ENCODE measurements at places on chromosomes 4 and X. TPM values are rescaled to one million over a fixed set of nuclear protein-coding genes. Genes with fewer than 3 reads are reported as not detected.

DNA sequence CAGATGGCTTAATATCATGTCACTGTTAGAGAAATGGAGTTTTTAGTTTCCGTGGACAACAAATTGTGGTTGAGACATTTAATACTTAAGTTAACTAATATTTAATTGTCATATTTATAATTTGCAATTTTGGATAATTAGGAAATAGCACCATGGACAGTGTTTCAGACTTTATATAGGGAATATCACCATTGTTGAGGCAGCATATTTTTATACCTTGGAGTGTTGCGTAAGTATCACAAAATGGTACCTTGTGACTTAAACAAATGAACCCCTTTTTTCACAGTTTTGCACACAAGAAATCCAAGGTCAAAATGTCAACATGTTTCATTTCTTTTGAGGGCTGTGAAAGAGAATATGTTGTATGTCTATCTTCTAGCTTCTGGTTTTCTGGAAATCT is 539.9 kb downstream of the TECRL start:
- DNase-seq, result no peak
- H3K27ac ChIP-seq, result no peak overlapping the region
- no peaks in the 10 kb centered on the region for H3K36me3 ChIP-seq
- no peaks in the 10 kb centered on the region for H3K4me1 ChIP-seq
- no peaks in the 10 kb centered on the region for H3K27me3 ChIP-seq
- no peak overlapping the region for H3K4me3 ChIP-seq

GRCh38 chrX:133869270-133869669 is 116.1 kb downstream of the GPC3 start:
- H3K27ac ChIP-seq, result no peak overlapping the region
- no peaks in the 10 kb centered on the region for H3K36me3 ChIP-seq
- H3K4me1 ChIP-seq, result no peaks in the 10 kb centered on the region
- no peak for DNase-seq

DNA sequence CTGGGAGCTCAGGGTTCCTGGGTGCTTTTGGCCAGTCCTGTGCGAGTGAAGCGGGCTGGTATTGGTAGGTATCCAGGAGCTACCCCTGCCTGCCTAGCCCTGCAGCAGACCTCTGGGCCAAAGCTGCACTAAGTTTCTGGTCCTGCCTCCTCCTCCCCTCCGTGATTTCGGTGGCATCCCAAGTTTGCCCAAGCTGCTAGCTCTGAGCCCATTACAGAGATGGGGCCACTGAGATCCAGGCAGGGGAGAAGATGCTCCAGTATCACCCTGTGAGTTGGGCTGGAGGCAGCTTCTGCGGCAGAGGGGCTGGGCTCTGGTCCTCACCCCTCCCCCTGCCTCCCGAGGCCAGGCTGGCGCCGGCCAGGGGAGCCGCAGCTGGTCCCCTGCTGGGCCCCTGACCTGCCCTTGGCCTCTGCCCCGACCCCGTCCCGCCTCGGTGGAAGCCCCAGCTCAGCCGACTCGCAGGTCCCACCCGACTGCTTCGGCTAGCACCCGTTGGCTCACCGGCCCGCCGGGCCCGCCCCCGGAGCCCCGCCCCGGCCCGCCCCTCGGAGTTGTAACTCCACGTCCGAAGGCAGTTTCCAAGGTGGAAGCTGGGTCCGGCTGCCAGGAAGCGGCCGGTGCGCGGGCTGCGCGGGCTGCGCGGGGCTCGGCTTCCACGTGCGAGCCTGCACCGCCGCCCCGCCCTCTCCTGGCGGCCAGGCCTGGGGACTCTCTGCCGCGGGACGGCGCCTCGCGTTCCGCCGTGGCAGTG is at the start of gene DUSP9:
Gene DUSP9, plus strand, starts transcription at position 584 of the 754 bp plus-strand sequence. CDS start 751 bp downstream, outside the sequence.
- H3K4me3 ChIP-seq, result peak within 1 kb of the TSS; percentile 50
- DNase-seq, result peak; percentile 61
- no peaks in the 10 kb centered on the region for H3K36me3 ChIP-seq
- H3K4me1 ChIP-seq, result no peaks in the 10 kb centered on the region
- no peak within 1 kb of the TSS for H3K27ac ChIP-seq
- peaks cover 23% of the 10 kb centered on the region for H3K27me3 ChIP-seq

DNA sequence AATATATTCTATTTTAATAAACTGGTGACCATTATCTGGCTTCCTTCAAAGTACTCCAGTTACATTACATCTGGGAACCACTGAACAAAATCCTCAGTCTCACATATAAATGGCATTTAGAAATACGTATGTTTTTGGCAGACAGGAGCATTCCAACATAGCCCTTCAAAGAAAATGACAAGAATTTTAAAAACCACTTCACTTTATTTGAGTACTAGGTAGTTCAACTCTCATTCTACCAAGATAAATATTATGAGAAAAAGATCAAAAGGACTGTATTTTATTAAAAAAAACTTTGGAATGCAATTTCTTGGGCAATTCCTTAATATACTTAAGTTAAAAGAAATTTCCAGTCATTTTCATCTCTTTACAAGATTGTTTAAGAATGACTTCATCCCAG is 17.6 kb downstream of the TNIP3 start:
- H3K36me3 ChIP-seq, result no peaks in the 10 kb centered on the region
- 0 out of 2 replicates have a peak, but pooled peaks cover 4% of the 10 kb centered on the region for H3K27me3 ChIP-seq
- no peak overlapping the region for H3K27ac ChIP-seq
- no peaks in the 10 kb centered on the region for H3K4me1 ChIP-seq

GRCh38 chr4:58119298-58119697 is 1009.1 kb upstream of the IGFBP7 start:
- H3K27ac ChIP-seq, result no peak overlapping the region
- no peaks in the 10 kb centered on the region for H3K36me3 ChIP-seq
- no peak overlapping the region for H3K4me3 ChIP-seq
- peaks cover 14% of the 10 kb centered on the region for H3K27me3 ChIP-seq
- no peaks in the 10 kb centered on the region for H3K4me1 ChIP-seq
- no peak for DNase-seq

GRCh38 chrX:151970661-151971060 is 3.8 kb downstream of the GABRE start:
- no peak overlapping the region for H3K27ac ChIP-seq
- DNase-seq, result peak; percentile 65
- H3K27me3 ChIP-seq, result no peaks in the 10 kb centered on the region
- no peaks in the 10 kb centered on the region for H3K4me1 ChIP-seq
- no peak overlapping the region for H3K4me3 ChIP-seq

GRCh38 chrX:8841911-8842310 is 40.7 kb upstream of the FAM9A start:
- H3K36me3 ChIP-seq, result no peaks in the 10 kb centered on the region
- no peak overlapping the region for H3K4me3 ChIP-seq
- H3K27ac ChIP-seq, result no peak overlapping the region
- no peaks in the 10 kb centered on the region for H3K27me3 ChIP-seq

- no peak overlapping the region for H3K4me3 ChIP-seq
- no peaks in the 10 kb centered on the region for H3K4me1 ChIP-seq
- H3K27me3 ChIP-seq, result no peaks in the 10 kb centered on the region
- peak; percentile 64 for DNase-seq
- H3K27ac ChIP-seq, result no peak overlapping the region
- H3K36me3 ChIP-seq, result no peaks in the 10 kb centered on the region
Measured at GRCh38 chrX:38260231-38260630, 39.6 kb upstream of the SRPX start.

GRCh38 chrX:35150052-35150451 is 207.5 kb downstream of the FAM47B start:
- no peaks in the 10 kb centered on the region for H3K36me3 ChIP-seq
- no peak overlapping the region for H3K4me3 ChIP-seq
- H3K27me3 ChIP-seq, result no peaks in the 10 kb centered on the region

GRCh38 chr4:60655356-60655755 is 544.8 kb upstream of the ADGRL3 start:
- no peak for DNase-seq
- no peaks in the 10 kb centered on the region for H3K27me3 ChIP-seq
- no peak overlapping the region for H3K27ac ChIP-seq
- no peaks in the 10 kb centered on the region for H3K36me3 ChIP-seq

DNA sequence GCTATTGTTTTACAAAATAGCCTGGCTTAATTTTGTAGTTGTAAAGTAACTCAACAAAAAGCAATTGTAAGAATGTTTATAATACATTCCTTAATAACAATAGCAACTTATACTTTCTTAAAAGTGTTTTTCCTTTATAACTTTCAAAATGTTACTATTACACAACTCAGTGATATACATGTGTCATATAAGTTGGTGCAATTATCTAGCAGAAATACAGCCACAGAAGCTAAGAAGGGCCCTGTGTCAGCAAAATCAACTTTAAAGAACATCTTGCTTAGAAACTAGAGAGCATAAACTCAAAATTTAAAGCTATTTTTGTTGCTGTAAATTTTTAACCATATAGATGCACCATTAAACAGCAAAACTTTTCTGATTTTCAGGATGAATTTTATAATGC is 41.4 kb upstream of the MAB21L2 start:
- no peaks in the 10 kb centered on the region for H3K36me3 ChIP-seq
- no peak overlapping the region for H3K4me3 ChIP-seq
- no peak for DNase-seq
- H3K27me3 ChIP-seq, result no peaks in the 10 kb centered on the region

DNA sequence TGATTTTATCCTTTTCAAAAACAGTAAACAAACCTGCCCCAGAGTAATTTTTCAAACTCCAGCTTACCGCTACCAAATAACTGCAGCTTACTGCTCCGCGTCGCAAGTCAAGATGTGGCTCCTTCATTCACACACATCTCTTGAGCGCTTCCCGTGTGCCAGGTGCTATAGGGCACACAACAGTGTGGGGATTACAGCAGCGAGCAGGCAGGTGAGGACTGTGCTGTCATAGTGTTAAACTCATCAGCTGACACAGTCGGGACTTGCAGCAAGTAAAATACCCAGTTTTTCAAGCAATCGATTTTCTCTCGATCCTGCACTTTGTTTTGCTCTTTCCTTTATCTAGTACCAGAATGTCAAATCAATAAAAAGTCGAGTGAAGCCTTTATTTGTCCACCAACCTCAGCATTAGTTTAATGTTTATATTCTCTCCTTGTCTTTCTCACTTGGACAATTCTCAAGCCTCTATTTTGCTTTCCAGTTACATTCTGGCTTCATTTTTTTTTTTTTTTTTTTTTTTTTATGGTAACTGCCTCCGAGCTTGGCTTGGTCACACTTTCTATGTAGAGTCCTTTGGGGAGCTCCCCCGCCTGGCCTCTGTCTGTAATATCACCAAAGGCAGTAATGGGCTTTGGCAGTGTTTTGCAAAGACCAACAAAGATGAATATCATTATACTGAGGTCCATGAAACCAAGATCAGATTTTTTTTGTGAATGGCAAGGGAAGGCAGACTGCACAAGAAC is 8.3 kb upstream of the ASB5 start:
- peak overlapping the region; percentile 55 for H3K4me3 ChIP-seq
- H3K36me3 ChIP-seq, result no peaks in the 10 kb centered on the region
- H3K4me1 ChIP-seq, result peaks cover 27% of the 10 kb centered on the region
- peak; percentile 63 for DNase-seq
- H3K27me3 ChIP-seq, result no peaks in the 10 kb centered on the region

GRCh38 chr4:186227744-186228513 is 622 bp downstream of the KLKB1 start:
- no peak for DNase-seq
- H3K4me3 ChIP-seq, result no peak overlapping the region
- no peaks in the 10 kb centered on the region for H3K4me1 ChIP-seq
- H3K36me3 ChIP-seq, result no peaks in the 10 kb centered on the region
- H3K27ac ChIP-seq, result no peak overlapping the region

DNA sequence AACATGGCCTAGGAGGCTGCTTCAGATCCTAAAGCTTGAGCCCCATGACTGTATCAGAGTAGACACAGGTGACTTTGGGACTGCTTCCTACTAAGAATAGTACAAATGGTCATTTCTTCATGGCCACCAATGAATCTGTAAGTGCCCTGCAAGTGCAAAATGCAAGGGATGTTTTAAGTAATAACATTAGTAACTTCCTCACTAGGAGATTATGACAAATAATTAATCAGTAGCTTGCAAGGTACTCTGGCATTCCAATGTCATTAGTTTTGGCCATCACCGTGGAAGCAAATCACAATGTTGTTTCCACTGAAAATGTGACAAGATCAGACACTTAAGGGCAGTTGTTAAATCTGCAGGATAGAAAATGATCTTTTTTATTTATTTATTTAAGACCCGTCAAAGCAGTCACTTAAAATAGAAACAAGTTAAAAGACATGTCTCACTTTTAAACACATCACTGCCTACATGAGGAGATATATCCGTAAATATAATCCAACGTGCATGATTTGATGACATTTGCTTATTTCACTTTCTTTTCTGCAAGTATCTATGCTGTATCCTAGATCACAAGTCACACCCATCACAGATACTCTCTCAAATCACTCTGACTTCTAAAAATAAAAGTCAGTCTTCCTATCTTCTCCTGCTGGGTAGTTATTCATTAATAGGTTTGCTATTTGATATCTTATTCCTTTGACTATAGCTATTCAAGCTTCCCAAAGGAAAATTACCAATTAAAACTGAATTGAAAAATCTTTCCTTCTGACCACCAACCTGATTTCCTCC is 400.6 kb downstream of the IL15 start:
- H3K27me3 ChIP-seq, result no peaks in the 10 kb centered on the region
- H3K4me1 ChIP-seq, result peaks cover 25% of the 10 kb centered on the region
- peak overlapping the region; percentile 14 for H3K4me3 ChIP-seq
- no peaks in the 10 kb centered on the region for H3K36me3 ChIP-seq

DNA sequence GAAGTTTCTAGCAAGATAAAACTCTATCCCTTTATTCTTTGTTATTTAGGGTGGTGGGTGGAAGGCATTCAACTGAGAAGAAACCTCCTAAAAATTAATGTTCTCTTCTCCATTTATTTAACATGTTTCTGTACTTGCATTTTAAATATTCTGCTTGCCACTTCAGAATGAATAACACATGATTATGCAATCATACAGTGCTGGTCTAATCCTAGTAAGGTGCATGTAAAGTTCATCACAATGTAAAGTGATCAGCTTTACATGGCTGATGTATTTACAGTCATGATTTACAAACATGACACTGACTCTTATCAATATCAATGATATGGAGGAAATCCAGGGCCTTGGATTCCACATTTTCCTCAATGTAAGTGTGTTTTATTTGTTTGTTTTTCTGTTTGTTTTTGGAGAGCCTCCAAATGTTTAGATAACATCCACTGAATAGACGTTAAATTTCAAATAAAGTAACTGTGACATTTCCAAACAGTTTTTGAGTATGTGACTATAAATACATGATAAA is 342.1 kb upstream of the CTSO start:
- H3K27me3 ChIP-seq, result no peaks in the 10 kb centered on the region
- peak; percentile 13 for DNase-seq
- no peak overlapping the region for H3K4me3 ChIP-seq
- no peak overlapping the region for H3K27ac ChIP-seq

The VCX3A gene
- not detected for total RNA-seq

The DRD5 gene
- not detected for total RNA-seq

The CSAG1 gene
- total RNA-seq, result not detected

The WAS gene
- total RNA-seq, result not detected

The HERC5 gene
- 2.6 TPM for total RNA-seq

The TSR2 gene
- 44.6 TPM for total RNA-seq

The CSAG2 gene
- not detected for total RNA-seq

The FAM47C gene
- total RNA-seq, result not detected
